Erythroblast (primary cell): ENCODE measurements at places on chromosomes 12 and 14.

GRCh38 chr12:31298515-31298910 lies 27.4 kb downstream of the SINHCAF start:
- DNase-seq: no peak

DNA sequence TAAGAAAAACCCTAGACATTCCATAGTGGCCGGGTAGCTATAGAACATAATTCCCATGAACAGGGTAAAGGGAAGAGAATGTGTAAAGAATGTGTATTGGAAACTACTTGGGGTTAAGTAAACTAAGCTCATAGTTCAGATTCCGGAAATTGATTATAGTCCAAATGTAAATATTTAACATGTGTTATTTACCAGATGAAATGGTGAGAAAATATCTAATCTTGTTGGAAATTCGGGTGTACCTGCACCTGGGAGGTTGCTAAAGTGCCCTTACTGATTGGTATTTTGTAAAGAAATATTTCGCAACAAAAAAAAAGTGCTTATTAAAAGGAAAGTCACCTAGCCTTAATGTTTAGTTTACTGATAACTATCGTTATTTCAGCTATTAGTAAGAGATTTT lies 14.4 kb downstream of the RASSF9 start:
- DNase-seq: no peak

GRCh38 chr12:28570811-28571210 lies 380.6 kb downstream of the CCDC91 start:
- no peak for DNase-seq

DNA sequence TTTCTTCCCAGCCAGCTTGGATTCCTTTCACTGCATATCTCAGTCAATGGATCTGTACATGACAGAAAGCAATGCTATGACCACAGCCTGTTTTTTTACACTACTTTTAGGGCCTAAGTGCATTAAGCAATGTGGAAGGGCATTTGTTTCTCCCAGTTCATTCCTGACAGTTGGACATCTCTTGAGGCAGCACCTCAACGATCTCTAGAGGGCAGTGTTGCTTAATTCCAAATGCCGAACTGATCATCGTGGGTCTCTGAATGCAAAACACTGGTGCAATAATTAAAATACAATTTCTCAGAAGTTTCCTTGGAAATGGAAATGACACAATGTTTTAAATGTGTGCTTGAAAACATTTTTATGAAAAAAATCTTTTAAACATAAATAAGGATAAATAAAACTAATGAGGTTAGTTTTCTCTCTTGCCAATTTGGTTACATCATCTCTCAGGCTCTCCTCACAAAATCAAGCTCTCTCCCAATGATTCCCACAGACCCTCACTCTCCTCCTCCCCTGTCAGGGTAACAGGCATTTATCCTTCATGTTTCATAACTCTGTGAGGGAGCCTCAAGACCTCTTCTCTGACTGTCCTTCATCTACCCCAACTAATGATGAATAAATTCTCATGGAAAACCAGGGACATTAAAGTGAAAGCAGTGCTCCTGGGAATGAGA lies 192.4 kb upstream of the SLC16A7 start:
- peak; percentile 45 for DNase-seq

DNA sequence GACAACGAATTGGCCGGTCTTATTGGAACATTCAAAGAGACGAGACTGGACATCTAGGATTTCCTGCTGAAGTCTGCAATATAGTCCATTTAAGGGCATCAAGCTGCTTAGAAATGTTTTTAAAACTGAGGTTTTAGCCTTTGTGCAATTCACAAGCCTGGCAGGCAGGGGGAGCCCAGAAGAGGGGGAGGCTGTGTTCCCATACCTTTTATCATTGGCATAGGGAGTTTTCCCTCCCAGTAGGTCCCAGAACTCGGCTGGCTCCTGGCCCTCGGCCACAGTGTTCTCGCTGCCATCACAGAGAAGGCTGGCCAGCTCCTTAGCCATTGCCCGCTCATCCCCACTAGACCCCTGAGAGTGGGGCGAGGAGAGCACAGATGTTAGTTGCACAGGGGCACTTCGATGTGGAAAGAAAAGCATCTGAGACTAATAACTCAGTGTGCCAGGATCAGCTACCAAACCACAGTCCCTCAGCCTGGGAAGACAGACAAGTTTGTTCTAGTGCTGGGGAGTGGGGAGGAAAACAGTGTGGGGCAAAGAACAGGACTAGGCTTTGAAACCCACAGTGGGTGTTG lies 15.1 kb downstream of the AVIL start:
- DNase-seq: peak; percentile 22

DNA sequence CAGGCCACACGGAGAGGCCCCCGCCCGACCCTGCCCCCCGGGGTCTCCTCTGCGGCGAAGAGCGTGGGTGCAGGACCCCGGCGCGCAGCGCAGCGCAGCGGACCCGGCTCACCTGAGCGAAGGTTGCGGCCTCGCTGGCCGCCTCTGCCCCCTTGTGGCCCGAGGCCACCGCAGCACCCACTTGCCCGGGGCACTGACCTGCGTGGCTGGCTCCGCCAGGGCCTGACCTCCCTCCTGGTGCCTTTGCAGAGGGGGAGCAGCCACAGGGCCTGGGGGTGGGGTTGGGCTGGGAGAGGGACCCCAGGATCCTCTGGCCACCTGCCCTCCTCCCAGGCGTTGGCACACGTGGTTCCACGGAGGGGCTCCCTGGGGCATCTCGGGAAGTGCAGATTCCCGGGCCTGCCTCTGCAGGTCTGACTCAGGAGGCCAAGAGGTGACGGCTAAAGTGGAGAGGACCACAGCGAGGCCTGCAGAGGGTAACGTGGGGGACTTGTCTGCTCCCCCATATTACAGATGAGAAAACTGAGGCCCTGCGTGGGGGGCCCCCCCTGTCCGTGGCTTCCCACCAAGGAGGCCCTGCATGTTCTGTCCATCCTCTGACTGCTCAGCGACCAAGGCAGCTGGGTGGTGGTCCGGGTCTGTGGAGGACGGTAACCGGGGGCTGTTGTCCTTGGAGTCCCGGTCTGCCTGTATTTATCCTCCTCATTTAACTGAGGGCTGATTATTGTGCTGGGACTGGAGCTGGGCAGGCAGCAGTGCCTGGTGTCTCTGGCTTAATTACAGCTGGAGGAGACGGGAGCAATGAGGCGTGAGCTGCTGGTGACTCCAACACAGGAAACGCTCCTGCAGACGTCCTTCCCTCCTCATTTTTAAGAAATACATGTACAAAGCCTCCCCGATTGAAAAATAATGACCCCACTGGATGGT lies 67.9 kb upstream of the BEGAIN start:
- peak; percentile 20 for DNase-seq

DNA sequence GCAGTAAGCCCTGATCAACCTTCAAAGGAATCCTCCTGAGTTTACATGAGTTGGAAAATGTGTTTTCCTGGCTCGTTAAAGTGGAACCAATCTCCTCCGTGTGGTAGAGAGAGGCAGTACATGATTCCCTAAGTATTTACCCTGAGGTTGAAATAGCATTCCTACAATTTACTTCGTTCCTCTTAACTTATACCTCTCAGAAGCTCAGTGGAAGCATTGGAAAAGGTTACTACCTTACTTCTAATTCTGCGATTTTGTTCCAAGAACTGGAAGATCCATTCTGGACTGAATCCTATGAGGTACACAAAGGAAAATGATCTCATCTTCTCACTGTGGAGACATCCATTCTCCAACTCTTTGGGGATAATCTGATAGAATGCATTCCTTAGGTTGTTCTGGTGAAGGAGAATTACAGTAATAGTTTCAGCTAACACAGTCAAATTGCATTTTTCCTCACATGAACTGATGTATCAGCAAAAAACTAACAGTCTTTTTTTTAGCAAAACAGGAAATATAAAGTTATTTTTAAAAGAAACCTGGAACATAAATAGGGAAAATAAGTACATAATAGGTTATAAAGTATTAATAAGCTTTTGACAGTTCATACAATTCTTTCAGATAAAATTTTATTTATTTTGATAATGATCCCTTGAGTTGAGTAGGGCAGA lies 475.6 kb downstream of the PDZRN4 start:
- peak; percentile 21 for DNase-seq

DNA sequence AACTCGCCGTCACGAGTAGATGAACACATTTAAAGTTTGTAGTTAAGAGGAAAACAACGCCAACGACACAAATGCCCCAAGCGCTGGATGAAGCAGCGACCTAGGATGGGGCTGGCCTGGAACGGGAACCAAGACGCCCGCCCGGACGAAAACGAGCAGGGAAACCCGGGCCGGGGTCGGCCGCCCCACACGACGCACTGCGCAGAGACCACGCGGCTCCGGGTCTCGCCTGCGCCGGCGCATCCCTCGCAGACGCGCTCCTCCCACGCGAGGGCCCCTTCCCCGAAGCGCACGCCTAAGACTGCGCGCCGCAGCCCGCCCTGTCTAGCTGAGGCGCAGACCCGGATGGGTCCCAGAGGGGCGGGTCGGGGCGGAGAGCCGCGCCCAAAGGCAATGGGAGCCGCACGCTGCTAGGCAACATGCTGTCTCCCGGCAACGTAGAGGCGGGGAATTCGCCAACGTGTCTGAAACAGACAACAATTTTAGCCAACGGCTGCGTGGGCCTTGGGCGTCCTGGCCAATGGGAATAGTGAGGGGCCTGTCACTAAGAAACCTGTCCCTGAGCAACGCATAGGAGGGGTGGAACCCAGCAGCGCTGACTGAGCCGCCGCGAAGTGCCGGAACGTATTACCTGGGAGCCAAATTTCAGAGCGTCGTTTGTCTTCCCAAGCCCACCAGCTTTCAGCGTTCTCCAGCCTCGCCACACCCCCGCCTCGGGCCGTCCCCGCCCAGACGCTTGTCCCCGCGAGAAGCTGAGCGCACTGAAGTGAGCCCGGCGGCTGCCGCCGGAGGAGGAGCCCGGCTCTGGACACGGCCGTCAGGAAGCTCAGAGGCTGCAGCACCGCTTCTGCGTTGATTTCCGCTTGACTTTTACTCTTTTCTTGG lies 21.0 kb upstream of the CHFR start:
- peak; percentile 89 for DNase-seq
